H4 (cell line): ENCODE measurements at places on chromosomes 7 and 10. TPM values are rescaled to one million over a fixed set of nuclear protein-coding genes. Genes with fewer than 3 reads are reported as not detected.

ADAM12 gene
- 1.3 and 2.0 TPM in 2 replicates for total RNA-seq

NEUROG3 gene
- total RNA-seq = 0.14 TPM in 1 of 2 replicates, not detected in the other

FLNC gene
- 0.10 and 0.14 TPM in 2 replicates for total RNA-seq

DNA sequence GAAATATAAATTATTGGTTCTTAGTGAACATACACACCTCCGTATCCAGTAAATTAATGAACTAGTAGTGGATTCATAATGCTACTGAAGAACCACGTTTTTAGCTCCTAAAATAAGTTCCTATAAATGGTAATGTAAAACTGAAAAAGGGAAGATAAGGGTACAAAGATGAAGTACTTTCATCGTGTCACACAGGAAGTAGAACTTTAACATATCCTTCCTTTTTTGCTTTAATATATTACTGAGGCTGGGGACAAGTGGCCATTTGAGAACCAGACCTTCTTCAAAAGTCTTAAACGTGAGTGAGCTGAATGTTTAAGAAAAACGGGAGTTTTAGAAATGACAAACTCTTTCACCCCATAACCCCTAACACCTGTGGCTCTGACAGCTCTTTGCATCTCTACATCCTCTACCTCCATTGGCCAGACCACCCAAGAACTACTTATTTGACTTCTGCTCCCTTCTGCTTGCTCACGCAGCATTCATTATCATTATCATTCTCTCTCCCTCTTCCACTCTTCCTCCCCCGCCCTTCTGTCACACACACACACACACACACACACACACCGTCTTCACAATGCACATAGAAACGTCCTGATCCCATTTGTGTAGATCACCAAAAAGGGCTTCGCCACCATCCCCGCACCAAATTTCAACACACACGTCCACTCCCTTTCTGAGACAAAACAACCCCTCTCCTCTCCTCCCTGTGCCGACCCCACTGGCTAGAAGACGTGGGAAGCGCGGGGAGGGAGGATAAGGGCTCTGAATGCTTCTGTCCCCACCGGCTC lies 677 bp downstream of the SKAP2 start:
- DNase-seq = peak; percentile 57

GRCh38 chr7:1249731-1250130 lies 17.1 kb downstream of the UNCX start:
- DNase-seq = no peak

DNA sequence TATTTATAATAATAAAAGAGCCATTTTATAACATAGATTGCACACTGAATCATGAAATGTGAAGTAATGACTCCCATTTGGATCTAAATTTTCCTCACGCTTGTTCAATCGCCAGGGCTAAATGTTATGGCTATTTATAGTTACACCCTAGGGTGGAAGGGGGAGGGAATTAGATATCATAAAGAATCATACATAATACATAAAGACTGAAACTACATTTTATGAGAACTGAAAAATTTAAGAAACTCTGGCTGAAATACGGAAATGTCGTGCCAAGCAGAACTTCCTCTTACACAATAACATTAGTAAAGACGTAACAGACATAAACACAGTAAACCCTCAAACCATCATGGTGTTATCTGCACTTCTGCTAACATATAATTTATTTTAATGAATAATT lies 327.5 kb upstream of the PHF14 start:
- peak; percentile 71 for DNase-seq
